ENCODE measurements at places on chromosomes 16 and 17.

DNA sequence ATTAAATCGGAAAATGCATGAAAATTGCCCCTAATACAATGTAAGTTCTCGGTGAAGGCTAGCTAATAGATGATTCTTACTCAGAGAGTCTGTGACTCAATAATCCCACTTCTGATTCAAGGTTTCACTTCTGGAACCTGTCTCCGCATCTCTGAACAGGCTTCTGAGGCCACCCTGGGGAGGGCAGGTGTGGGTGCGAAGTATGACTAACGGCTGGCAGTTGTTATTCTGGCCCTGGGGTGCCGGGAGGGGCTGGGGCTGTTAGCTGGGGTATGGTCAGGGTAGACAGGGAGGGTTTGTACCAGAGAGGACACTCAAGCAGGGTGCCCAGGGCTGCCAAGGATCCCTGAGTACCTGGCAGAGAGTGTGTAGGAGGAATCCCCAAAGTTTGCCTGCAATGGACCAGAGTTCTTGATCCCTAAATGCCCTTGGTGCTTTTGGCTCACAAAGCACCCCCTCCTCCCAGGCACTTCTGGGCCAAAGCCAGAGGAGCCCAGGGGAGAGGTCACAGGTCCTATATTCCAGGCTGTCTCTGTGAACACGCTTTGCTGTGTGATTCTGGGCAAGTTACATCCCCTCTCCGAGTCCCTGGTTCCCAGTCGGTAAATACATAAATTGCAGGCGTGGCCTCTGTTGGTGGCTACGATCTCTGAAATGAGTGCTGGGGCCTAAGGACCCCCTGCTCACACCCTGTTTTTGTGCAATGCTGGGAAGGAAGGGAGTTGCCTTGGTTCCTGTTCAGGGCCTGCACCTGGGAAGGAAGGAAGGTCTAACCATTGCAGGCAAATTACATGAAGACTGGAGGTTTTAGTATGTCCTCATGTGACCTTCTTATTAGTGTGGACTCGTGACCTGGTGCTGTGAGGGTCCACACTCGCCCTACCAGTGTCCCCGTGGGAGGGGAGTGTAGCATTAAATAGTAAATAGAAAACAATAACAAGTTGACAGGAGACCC lies 49.9 kb upstream of the CPNE2 start:
- H3K27me3 ChIP-seq, result no peaks in the 10 kb centered on the region
- DNase-seq, result no peak
- peaks cover 10% of the 10 kb centered on the region for H3K36me3 ChIP-seq

- DNase-seq, result no peak
- no peaks in the 10 kb centered on the region for H3K36me3 ChIP-seq
- no peak overlapping the region for H3K4me3 ChIP-seq
- peaks cover 16% of the 10 kb centered on the region for H3K27me3 ChIP-seq
- no peak overlapping the region for H3K27ac ChIP-seq
Observed at GRCh38 chr16:10806698-10807097, 11.9 kb downstream of the TVP23A start.

DNA sequence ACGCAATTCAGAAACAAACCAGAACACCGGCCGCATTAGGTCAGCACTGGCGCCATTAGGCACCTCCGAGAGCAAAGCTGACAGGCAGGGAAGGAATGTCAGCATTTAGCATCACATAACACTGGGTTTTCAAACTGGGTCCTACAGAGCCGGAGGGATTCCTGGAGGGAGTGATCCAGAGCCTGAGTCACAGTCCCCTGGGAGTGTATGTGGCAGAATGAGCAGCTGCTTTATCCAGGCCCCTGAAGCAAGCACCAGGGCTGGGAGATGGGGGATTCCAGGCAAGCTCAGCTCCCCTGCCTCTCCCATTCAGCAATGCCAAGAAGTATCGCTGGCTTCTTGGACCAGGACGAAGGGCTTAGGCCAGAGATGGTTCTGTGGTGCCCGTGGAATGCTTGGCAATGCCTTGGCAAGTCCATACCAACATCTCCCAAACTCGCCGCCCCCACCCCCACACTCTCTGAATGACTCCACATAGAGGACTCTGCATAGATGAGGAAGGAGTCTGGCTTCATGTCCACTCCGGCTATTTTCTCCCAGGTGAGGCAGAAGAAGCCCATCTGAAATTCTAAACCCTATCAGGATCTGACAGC lies 20.4 kb downstream of the GAS7 start:
- H3K4me3 ChIP-seq, result peak overlapping the region; percentile 46
- no peaks in the 10 kb centered on the region for H3K27me3 ChIP-seq
- no peaks in the 10 kb centered on the region for H3K36me3 ChIP-seq
- DNase-seq, result peak; percentile 94
- H3K27ac ChIP-seq, result no peak overlapping the region

- no peak for DNase-seq
- H3K36me3 ChIP-seq, result peaks cover 53% of the 10 kb centered on the region
- H3K27me3 ChIP-seq, result no peaks in the 10 kb centered on the region
- peaks cover 6% of the 10 kb centered on the region for H3K4me1 ChIP-seq
- H3K27ac ChIP-seq, result no peak overlapping the region
Observed at GRCh38 chr17:5024604-5025003, 10.6 kb downstream of the SLC52A1 start.

DNA sequence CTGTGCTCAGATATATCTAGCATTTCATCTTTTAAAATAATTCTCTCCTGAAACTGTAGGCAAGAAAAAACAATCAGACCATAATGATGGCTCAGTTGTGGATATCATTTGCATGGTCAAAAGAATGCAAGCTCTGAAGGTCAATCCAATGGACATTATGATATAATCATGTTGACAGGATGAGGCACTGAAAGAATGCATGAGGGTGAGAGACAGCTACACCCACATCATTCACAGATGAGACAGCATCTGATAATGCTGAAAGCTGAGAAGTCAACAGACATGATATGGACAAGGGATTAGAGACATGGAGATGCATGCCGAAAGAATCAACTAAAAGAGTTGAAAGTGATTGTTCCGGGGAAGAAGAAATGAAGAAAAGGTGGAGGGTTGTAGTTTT lies 346.4 kb upstream of the CDH5 start:
- H3K36me3 ChIP-seq, result no peaks in the 10 kb centered on the region
- no peaks in the 10 kb centered on the region for H3K27me3 ChIP-seq
- no peak overlapping the region for H3K4me3 ChIP-seq
- H3K4me1 ChIP-seq, result no peaks in the 10 kb centered on the region
